ENCODE measurements at places on chromosomes 7 and 10. TPM values are rescaled to one million over a fixed set of nuclear protein-coding genes. Genes with fewer than 3 reads are reported as not detected.

The TMEM229A gene
- 0.62 TPM for total RNA-seq

The STEAP4 gene
- 41.1 TPM for total RNA-seq

The SFTPA1 gene
- total RNA-seq: not detected

The HSPA12A gene
- total RNA-seq: 17.3 TPM

The SPDYE2B gene
- not detected for total RNA-seq

The SLC18A2 gene
- total RNA-seq: 0.82 TPM

The ATG9B gene
- total RNA-seq: 0.31 TPM

The DYDC1 gene
- total RNA-seq: not detected

The TRIL gene
- 6.6 TPM for total RNA-seq

The CRHR2 gene
- 0.47 TPM for total RNA-seq

The RP9 gene
- 9.5 TPM for total RNA-seq

The BUD23 gene
- 41.5 TPM for total RNA-seq

The MNX1 gene
- not detected for total RNA-seq

Data from gastroesophageal sphincter (tissue), 4 donors.